ENCODE measurements at places on chromosomes 4 and X.

GRCh38 chrX:130013661-130014060, 31.2 kb downstream of the BCORL1 start:
- DNase-seq = no peak

GRCh38 chr4:41433361-41433760, 104.6 kb upstream of the LIMCH1 start:
- DNase-seq = no peak

DNA sequence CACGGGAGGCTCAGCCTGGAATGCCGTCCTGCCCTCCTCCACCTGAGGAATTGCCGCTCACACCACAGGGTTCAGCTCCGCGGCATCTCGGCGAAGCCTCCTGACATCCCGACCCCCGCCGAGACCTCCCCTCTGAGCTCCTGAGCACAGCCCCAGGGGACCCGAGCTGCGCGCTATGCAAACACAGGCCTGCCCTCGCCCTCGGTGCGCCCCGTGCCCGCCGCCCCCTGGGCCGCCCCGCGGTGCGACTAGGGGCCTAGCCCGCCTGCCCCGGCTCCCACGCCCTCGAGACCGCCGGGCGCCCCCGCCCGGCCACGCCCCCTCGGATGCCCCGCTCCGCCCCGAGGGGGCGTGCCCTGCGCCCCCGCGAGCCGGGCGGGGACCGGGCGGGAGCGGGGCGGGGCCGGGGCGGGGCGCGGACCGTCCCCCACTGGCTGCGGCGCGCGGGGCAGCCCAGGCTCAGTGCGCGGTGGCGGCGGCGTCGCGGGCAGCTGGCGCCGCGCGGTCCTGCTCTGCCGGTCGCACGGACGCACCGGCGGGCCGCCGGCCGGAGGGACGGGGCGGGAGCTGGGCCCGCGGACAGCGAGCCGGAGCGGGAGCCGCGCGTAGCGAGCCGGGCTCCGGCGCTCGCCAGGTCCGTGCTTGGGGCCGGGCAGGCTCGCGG, at the start of gene FGFR3:
Gene FGFR3, plus strand, starts transcription at position 462 of the 664 bp plus-strand sequence. CDS start 642 bp downstream, outside the sequence.
- DNase-seq = peak; percentile 74

- DNase-seq = no peak
Measured at GRCh38 chr4:107261241-107261874, 225.2 kb upstream of the DKK2 start.

DNA sequence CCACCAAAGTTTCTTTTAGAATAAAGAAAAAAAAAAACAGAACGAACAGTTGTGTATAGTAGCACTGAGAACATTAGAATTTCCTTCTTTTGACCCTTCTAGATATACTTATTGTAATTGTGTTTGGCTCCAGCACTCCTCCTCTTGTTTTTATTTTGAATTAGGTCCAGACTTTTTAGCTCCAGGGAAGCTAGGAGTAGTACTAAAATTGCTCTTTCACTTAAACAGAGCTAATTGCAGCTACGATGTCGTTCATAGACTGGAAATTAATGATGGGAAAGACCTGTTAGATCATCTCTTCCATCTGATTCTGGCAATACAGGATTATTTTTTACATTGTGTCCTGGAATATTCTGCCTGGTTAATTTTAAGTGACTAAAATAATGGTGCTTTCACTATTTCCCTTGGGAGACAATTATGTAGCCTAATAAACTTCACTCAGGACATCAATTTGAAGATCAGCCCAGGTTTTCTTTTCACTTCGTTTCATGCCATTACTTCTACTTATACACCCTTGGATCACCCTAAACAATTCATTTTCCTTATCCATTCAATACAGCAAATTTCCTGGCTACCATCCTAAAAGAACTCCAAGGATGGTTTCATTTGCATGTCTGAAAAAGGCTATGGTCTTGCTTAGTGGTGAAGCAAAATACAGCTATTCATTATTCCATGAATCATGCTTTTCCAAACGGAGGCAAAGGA, 480.8 kb upstream of the TECRL start:
- no peak for DNase-seq

GRCh38 chrX:68880846-68881552, 52.2 kb downstream of the EFNB1 start:
- DNase-seq = no peak

DNA sequence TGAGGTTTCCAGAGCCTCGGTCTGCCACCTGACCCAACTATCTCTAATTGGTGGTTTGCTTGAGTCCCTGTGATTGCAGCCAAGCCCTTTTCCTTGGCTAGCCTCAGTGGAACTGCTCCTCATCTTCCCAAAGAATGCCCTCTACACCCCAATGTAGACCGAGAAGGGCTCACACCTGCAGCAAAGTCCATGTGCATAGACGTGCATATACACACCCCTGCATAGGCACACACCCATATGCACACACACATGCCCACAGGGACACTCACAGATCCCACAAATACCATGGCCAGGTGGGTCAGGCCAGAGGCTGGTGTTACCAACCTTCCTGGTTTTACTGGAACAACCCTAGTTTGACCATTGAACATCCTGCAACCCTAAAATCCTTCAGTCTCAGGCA, 332 bp downstream of the AWAT2 start:
- DNase-seq = no peak

GRCh38 chr4:90648311-90648710, 521.1 kb downstream of the CCSER1 start:
- peak; percentile 80 for DNase-seq

DNA sequence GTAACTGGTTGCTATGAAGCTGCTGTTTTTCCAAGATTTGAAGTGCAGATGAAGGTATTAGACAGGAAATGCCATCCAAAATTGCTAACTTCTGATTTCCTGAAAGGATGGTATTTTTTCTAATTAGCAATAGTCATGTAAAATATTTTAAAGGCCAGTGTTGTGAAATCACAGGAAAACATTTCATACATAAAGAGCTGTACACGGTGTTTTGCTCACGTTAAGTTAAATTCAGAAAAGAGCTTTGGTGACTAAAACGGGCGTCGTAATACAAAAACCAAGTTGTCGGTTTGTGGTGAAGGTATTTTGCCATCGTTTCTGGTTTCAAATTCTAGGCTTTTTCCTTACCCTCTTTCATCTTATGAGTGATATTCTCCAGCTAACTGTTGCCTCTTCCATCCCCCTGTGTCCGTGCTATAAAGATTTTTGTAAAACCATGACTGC, 39.8 kb downstream of the AFF1 start:
- peak; percentile 58 for DNase-seq

DNA sequence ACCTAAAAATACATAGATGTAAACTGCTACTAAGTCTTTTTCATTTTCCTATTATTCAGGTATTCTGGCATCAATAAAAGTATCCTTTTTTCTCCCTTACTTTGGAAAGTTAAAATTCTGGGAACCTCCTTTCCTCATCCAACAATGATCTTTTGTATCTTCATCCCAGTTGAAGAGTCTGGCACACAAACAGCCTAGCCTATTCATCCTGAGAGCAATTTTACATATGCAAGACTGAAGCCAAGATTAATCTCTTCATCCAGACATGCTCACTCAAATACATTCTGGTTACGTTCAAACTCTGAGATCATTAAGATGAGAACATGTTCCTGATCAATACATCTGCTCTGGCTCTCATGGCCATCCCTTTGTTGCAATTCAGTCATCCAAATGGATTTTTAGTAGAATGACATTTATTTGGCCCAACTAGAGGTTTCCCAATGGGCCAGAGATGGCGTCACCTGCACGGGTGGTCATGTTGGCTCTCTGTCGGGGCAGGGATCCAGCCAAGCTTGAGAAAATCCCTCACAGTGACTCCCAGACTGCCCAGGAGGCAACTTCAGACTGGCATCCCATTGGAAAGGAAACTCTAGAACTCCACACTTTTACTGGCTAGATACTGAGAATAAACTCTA, 135.3 kb upstream of the VCX2 start:
- DNase-seq = no peak
